Testis (tissue), 5 donors: ENCODE measurements at places on chromosomes 11 and 22. TPM values are rescaled to one million over a fixed set of nuclear protein-coding genes. Genes with fewer than 3 reads are reported as not detected.

- no peak for DNase-seq
- H3K27ac ChIP-seq, result no peak overlapping the region
- no peak overlapping the region for H3K4me3 ChIP-seq
Measured at GRCh38 chr22:49454726-49455125, 372.9 kb downstream of the BRD1 start.

GRCh38 chr22:24176630-24177029, 4.7 kb upstream of the SUSD2 start:
- no peaks in the 10 kb centered on the region for H3K27me3 ChIP-seq
- no peak for DNase-seq
- no peak overlapping the region for H3K4me3 ChIP-seq
- no peak overlapping the region for H3K27ac ChIP-seq
- H3K36me3 ChIP-seq, result no peaks in the 10 kb centered on the region

GRCh38 chr11:69292221-69292648, 1.7 kb upstream of the MYEOV start:
- H3K4me3 ChIP-seq, result no peak overlapping the region
- no peaks in the 10 kb centered on the region for H3K27me3 ChIP-seq
- no peaks in the 10 kb centered on the region for H3K36me3 ChIP-seq
- peaks cover 3% of the 10 kb centered on the region for H3K4me1 ChIP-seq
- DNase-seq, result no peak
- H3K27ac ChIP-seq, result no peak overlapping the region

DNA sequence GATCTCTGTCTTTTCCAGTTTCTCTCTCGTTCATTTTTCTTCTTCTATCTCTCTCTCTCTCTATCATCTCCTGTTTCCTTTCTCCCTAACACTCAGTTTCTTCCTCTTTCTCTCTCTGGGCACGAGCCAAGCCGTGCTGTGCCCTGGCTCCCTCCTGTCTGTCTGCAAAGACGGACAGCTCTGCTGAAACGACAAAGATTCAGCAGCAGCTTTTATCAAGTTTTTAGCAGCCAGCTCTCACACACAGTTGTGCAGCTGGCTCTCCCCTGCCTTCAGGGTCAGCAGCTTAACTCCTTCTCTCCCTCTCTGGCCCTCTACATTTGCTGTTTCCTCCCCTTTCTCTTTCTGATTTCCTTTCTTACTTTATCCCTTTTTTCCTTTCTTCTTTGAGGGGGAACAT, 352.0 kb upstream of the MPPED2 start:
- no peak for DNase-seq
- H3K27me3 ChIP-seq, result no peaks in the 10 kb centered on the region
- no peak overlapping the region for H3K27ac ChIP-seq
- H3K36me3 ChIP-seq, result no peaks in the 10 kb centered on the region
- H3K4me1 ChIP-seq, result no peaks in the 10 kb centered on the region

DNA sequence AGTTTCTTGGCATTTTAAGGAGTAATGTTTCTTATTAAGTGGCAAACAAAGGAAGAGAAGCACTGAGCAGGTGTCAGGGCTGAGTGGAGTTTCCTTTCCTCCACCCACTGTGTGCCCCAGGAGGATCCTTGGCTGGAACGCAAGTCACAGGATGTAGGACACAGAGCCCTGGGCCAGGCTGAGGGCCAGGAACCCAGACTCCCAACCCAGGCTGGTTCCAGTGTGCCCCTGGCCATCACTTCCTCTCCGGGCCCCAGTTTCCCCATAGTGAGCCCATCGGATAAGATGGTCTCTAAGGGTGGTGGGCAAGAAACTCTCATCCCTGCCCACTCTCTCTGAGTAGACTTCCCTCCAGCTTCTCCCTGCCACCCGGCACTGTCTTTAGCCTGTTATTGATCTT, 45.3 kb downstream of the LMO1 start:
- no peaks in the 10 kb centered on the region for H3K4me1 ChIP-seq
- no peak overlapping the region for H3K4me3 ChIP-seq
- no peak overlapping the region for H3K27ac ChIP-seq
- DNase-seq, result no peak

- no peaks in the 10 kb centered on the region for H3K36me3 ChIP-seq
- H3K4me3 ChIP-seq, result no peak overlapping the region
- no peak overlapping the region for H3K27ac ChIP-seq
- DNase-seq, result no peak
- H3K4me1 ChIP-seq, result no peaks in the 10 kb centered on the region
- H3K27me3 ChIP-seq, result no peaks in the 10 kb centered on the region
Measured at GRCh38 chr11:3135481-3136440, 29.3 kb downstream of the OSBPL5 start.

GRCh38 chr11:9020916-9021315, 17.1 kb upstream of the NRIP3 start:
- H3K4me3 ChIP-seq, result no peak overlapping the region
- H3K4me1 ChIP-seq, result no peaks in the 10 kb centered on the region
- DNase-seq, result no peak

- DNase-seq, result peak; percentile 26
- no peaks in the 10 kb centered on the region for H3K27me3 ChIP-seq
- H3K4me3 ChIP-seq, result no peak overlapping the region
- peak overlapping the region; percentile 9 for H3K27ac ChIP-seq
- H3K36me3 ChIP-seq, result no peaks in the 10 kb centered on the region
Measured at GRCh38 chr11:122305426-122306320, 189.7 kb upstream of the BLID start.

DNA sequence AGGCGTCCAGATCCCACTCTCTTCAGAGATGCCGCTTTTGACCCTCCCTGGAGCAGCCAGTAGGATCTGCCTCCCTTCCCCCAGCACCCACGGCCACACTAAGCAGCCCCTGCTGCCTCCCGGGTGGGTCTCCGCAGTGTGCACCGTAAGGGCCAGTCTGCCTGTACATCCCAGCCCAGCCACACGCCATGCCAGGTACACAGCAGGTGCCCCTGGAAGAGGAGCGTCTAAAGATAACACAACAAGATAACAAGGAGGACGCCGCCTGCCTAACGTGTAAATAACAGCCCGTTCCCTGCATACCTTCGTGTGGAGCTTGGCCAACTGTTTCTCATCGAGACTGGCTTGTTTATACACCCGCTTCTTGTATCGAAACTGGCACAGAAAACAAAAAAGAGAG, 139.4 kb downstream of the SHANK2 start:
- no peak overlapping the region for H3K27ac ChIP-seq
- H3K36me3 ChIP-seq, result no peaks in the 10 kb centered on the region
- H3K4me1 ChIP-seq, result no peaks in the 10 kb centered on the region
- DNase-seq, result no peak

DNA sequence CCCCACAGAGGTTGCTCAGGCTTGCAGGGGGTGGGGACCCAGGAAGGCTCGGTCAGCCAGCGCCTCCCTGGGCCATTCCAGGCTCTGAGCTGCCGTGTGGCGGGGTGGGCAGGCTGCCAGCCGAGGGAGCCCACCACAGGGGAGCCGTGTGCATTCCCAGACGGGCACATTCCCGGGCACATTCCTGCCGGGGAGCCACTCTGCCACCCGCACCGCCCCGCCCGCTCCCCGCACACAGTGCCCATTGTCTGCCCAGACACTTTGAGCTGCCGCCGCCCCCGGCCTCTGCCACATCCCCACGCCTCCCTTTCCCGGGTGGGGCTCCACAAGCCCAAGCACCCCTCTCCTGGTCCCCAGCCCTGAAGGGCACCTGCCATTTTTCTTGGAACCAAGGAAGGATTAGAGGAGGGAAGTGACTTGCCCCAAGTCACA, 27.4 kb downstream of the RPL3 start:
- H3K4me3 ChIP-seq, result no peak overlapping the region
- peak; percentile 74 for DNase-seq
- peaks cover 43% of the 10 kb centered on the region for H3K4me1 ChIP-seq
- H3K27me3 ChIP-seq, result no peaks in the 10 kb centered on the region

GRCh38 chr11:48150213-48150612, 66.4 kb upstream of the OR4B1 start:
- H3K27me3 ChIP-seq, result no peaks in the 10 kb centered on the region
- no peak overlapping the region for H3K27ac ChIP-seq
- H3K4me3 ChIP-seq, result no peak overlapping the region
- no peak for DNase-seq
- H3K36me3 ChIP-seq, result no peaks in the 10 kb centered on the region

- no peak overlapping the region for H3K27ac ChIP-seq
- no peaks in the 10 kb centered on the region for H3K4me1 ChIP-seq
- no peaks in the 10 kb centered on the region for H3K27me3 ChIP-seq
- DNase-seq, result no peak
- no peak overlapping the region for H3K4me3 ChIP-seq
Measured at GRCh38 chr11:102240502-102240901, 76.8 kb upstream of the BIRC3 start.

GRCh38 chr11:18785411-18785810, 6.2 kb downstream of the PTPN5 start:
- H3K4me1 ChIP-seq, result no peaks in the 10 kb centered on the region
- no peak overlapping the region for H3K4me3 ChIP-seq
- no peaks in the 10 kb centered on the region for H3K36me3 ChIP-seq
- H3K27ac ChIP-seq, result no peak overlapping the region

- DNase-seq, result peak; percentile 81
- peaks cover 3% of the 10 kb centered on the region for H3K4me1 ChIP-seq
- H3K36me3 ChIP-seq, result no peaks in the 10 kb centered on the region
- H3K4me3 ChIP-seq, result no peak overlapping the region
- H3K27ac ChIP-seq, result no peak overlapping the region
Measured at GRCh38 chr22:29394931-29395581, 6.7 kb upstream of the AP1B1 start.

GRCh38 chr11:976431-977160, 50.9 kb downstream of the AP2A2 start:
- H3K36me3 ChIP-seq, result no peaks in the 10 kb centered on the region
- H3K4me3 ChIP-seq, result no peak overlapping the region
- H3K4me1 ChIP-seq, result peaks cover 6% of the 10 kb centered on the region
- H3K27me3 ChIP-seq, result no peaks in the 10 kb centered on the region

DNA sequence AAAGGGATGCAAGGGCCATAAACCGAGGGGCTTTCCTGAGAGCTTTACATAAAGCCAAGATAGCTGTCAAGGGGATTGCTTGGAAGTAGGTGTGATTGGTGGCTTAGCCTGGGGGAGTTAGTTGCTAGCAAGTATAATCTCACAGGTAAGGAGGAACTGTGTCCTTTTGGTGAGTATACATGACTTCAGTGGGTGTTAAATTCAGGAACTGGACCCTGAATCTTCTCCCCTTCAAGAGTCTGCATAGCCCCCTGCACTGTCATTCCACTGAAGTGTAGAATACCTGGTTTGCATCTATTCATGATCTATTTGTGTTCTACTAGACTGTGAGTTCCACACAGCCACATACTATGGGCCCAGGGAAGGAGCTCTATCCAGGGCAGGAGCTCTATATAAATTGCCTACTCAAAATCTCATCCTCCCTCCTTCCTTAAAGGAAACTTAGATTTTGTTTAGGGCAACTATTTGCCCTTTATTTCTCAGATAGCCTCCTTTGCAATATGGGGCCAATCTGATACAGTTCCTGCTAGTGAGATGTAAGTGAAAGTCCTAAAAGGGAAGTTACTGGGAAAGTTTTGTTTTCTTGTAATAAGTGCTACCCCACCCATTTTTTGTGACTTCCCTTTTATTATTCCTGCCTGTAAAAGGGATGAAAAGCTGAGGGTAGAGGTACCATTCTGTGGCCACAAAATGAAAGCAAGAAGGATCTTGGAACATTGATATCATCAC, 120.5 kb downstream of the PGR start:
- no peak for DNase-seq
- H3K36me3 ChIP-seq, result no peaks in the 10 kb centered on the region
- no peaks in the 10 kb centered on the region for H3K27me3 ChIP-seq
- no peak overlapping the region for H3K27ac ChIP-seq
- no peak overlapping the region for H3K4me3 ChIP-seq

- peaks cover 64% of the 10 kb centered on the region for H3K4me1 ChIP-seq
- H3K36me3 ChIP-seq, result no peaks in the 10 kb centered on the region
- H3K27me3 ChIP-seq, result no peaks in the 10 kb centered on the region
- H3K27ac ChIP-seq, result peak overlapping the region; percentile 76
Measured at GRCh38 chr11:10659339-10660216, 34.0 kb downstream of the IRAG1 start.

DNA sequence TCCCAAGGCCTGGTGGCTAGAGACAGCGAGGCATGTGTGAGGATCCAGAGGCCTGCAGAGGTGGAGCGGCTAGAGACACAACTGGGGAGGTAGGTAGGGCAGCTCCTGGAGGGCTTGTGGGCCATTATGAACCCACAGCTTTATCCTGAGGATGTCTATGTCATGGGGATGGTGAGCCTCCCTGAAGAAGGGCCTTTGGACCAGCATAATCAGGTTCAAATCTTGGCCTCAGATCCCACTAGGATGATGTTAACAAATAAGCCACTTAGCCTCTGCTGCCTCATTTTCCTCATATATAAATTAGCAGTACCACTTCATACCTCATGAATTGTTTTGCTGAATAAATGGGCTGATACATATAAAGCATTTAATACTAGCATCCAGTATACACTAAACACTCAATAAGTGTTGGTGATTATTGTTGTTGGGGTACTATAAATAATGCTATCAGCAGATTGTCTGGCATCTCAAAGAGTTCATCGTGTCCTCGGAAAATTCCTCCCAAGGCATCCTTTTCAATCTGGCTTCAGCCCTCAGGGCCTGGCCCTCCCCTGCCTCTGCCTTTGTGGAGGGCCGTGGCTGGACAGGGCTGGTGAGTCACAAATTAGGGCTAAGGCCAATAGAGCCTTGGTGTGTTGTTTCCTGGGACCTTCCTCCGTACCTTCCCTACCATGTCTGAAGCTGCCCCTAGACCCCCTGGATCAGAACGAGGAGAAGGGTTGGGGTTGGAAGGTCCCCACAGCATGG, 30.9 kb upstream of the LRRC32 start:
- DNase-seq, result no peak
- no peak overlapping the region for H3K27ac ChIP-seq
- H3K4me3 ChIP-seq, result no peak overlapping the region
- H3K27me3 ChIP-seq, result no peaks in the 10 kb centered on the region

GRCh38 chr11:44780940-44781631, 54.3 kb downstream of the TSPAN18 start:
- H3K36me3 ChIP-seq, result no peaks in the 10 kb centered on the region
- H3K4me3 ChIP-seq, result no peak overlapping the region
- DNase-seq, result peak; percentile 70

- no peak overlapping the region for H3K4me3 ChIP-seq
- H3K4me1 ChIP-seq, result no peaks in the 10 kb centered on the region
- no peaks in the 10 kb centered on the region for H3K36me3 ChIP-seq
- no peak overlapping the region for H3K27ac ChIP-seq
Measured at GRCh38 chr11:70210051-70210501, 7.0 kb downstream of the FADD start.

GRCh38 chr11:75083217-75083605, 13.5 kb downstream of the OR2AT4 start:
- H3K4me1 ChIP-seq, result no peaks in the 10 kb centered on the region
- no peaks in the 10 kb centered on the region for H3K27me3 ChIP-seq
- no peak for DNase-seq
- H3K36me3 ChIP-seq, result no peaks in the 10 kb centered on the region

GRCh38 chr22:49209452-49210195, 618.0 kb downstream of the BRD1 start:
- no peaks in the 10 kb centered on the region for H3K36me3 ChIP-seq
- H3K27ac ChIP-seq, result no peak overlapping the region
- no peak overlapping the region for H3K4me3 ChIP-seq

Gene OR51E2
- total RNA-seq, result 0.47 TPM

Gene FGF4
- total RNA-seq, result 0.87 TPM

Gene OR52E8
- 4.6 TPM for total RNA-seq

Gene MMP8
- total RNA-seq, result 2.0 TPM

Gene MS4A2
- 0.39 TPM for total RNA-seq

Gene DYNC2H1
- total RNA-seq, result 43.1 TPM

Gene RTN4R
- total RNA-seq, result 5.1 TPM

Gene SLC22A6
- total RNA-seq, result not detected

Gene B3GAT1
- total RNA-seq, result 3.0 TPM

Gene GNG3
- 2.0 TPM for total RNA-seq

Gene SNX32
- total RNA-seq, result 3.2 TPM
